Adrenal gland (tissue), 19 donors: ENCODE measurements at places on chromosomes 3 and 15. TPM values are rescaled to one million over a fixed set of nuclear protein-coding genes. Genes with fewer than 3 reads are reported as not detected.

The SLC22A14 gene
- 0.32 TPM for polyA plus RNA-seq

The SUCNR1 gene
- polyA plus RNA-seq = 0.20 TPM

The SPATA12 gene
- 0.48 TPM for polyA plus RNA-seq

The DNASE1L3 gene
- polyA plus RNA-seq = 29.2 TPM

The HCLS1 gene
- polyA plus RNA-seq = 39.9 TPM

The PP2D1 gene
- polyA plus RNA-seq = not detected

The SMARCC1 gene
- 20.7 TPM for polyA plus RNA-seq

The MCF2L2 gene
- 9.9 TPM for polyA plus RNA-seq

The RPL29 gene
- polyA plus RNA-seq = 2,326 TPM

The MYO5A gene
- 6.3 TPM for polyA plus RNA-seq

The SLC24A5 gene
- polyA plus RNA-seq = not detected

The EPHB3 gene
- 0.29 TPM for polyA plus RNA-seq

The LCTL gene
- 0.03 TPM for polyA plus RNA-seq

The C3orf85 gene
- not detected for polyA plus RNA-seq

The FILIP1L gene
- polyA plus RNA-seq = 21.5 TPM

The GCNT3 gene
- polyA plus RNA-seq = 0.08 TPM

The CLDN1 gene
- 28.2 TPM for polyA plus RNA-seq

The MSL2 gene
- 6.0 TPM for polyA plus RNA-seq

The TAMM41 gene
- polyA plus RNA-seq = 13.2 TPM

The SLC6A1 gene
- polyA plus RNA-seq = 1.8 TPM

The TFRC gene
- polyA plus RNA-seq = 7.3 TPM

The FURIN gene
- polyA plus RNA-seq = 24.7 TPM

The GOLGA6A gene
- polyA plus RNA-seq = not detected

The FAM81A gene
- 0.31 TPM for polyA plus RNA-seq

The INKA1 gene
- 0.35 TPM for polyA plus RNA-seq

The AHSG gene
- polyA plus RNA-seq = not detected

The PLCB2 gene
- 5.4 TPM for polyA plus RNA-seq

The PRICKLE2 gene
- polyA plus RNA-seq = 1.3 TPM

The MESP2 gene
- 0.57 TPM for polyA plus RNA-seq

The GOLGA8B gene
- polyA plus RNA-seq = 22.8 TPM

The GOLGB1 gene
- polyA plus RNA-seq = 31.6 TPM

The OXTR gene
- 0.72 TPM for polyA plus RNA-seq

The NISCH gene
- polyA plus RNA-seq = 93.5 TPM

The GATM gene
- 6.8 TPM for polyA plus RNA-seq

The UTS2B gene
- polyA plus RNA-seq = 0.16 TPM

The TLR9 gene
- polyA plus RNA-seq = 0.56 TPM

The LRTM1 gene
- polyA plus RNA-seq = 0.16 TPM

The FBXW12 gene
- not detected for polyA plus RNA-seq

The GOLGA8Q gene
- 0.60 TPM for polyA plus RNA-seq

The DNAJA4 gene
- polyA plus RNA-seq = 18.8 TPM
